ENCODE measurements at places on chromosomes 6 and 20.

GRCh38 chr6:19979059-19979458, 141.9 kb downstream of the ID4 start:
- no peak for DNase-seq

DNA sequence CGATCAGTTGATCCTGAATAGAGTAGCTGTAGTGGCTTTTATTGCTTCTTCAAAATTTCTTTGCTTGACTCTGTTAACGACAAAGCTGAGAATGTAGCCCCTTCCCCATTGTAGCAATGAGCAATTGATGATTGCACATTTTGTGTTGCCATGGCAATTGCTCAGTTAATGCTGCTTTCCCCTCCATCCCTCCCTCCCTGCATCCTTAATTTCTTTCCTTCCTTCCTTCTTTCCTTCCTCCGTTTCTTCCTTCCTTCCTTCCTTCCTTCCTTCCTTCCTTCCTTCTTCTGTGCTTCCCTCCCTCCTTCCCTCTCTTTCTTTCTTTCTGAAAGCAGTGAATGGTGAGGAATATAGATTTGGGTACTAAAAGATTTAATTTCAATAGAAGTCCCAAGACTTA, 557.3 kb upstream of the MAP3K7 start:
- DNase-seq: no peak

- no peak for DNase-seq
Observed at GRCh38 chr6:117494283-117494682, 11.8 kb downstream of the DCBLD1 start.

GRCh38 chr20:53899351-53900167, 170.8 kb downstream of the BCAS1 start:
- DNase-seq: no peak

DNA sequence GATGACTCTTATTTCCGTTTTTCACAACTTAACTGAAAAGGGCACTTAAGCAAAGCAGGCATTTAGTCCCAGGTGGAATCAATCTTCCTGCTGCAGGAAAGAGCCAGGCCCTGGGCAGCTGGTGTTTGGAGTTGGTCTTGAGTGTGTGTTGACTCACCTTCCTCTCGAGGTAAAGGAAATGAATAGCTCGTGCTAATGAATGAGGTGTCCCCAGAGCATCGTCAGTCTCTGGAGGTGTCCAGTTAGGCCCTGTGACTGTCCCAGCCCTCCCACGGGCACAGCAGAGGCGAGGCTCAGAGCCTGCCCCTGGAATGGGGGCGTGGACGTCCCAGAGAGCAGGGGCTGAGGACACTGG, 277.7 kb downstream of the NRN1 start:
- DNase-seq: no peak

- DNase-seq: no peak
Observed at GRCh38 chr6:13178107-13178506, 150.2 kb downstream of the TBC1D7 start.

DNA sequence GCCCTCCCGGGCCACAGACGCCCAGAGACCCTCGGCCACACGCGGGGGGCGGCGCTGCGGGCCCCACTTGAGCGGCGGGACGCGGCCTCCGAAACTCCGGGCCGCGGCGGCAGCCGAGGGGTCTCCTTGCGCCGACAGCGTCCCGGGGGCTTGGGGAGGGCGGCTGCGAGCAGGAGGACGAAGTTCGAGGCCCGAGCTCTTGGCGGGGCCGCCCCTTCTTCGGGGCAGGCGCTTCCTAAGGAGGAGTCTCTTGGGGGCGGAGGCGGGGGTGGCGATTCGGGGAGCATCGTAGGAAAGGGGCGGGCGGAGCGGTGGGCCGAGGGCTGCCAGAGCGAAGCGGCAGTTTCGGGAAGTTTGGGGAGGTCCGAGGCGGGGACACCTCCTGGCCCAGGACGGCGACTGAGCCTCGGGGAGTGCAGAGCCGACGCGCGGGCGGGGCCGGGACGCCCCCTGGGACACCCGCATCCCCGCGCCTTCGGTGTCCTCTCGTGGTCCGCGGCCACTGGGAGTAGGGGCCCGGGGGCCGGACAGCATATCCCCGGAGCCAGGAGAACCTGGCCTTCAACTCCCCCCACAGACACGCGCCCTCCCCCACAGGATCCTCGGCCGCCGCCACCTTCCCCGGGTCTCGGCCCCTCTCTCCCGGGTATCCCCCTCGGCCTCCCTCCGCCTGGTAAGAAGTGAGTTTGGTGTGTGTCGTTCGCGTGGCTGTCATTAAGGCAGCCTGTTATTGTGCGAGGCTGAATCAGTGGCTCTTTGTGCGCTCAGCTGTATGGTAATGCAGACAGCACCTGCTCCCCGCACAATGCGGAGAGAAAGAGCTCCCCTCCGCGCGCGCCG, 613 bp upstream of the DLL1 start:
- DNase-seq: peak; percentile 88

DNA sequence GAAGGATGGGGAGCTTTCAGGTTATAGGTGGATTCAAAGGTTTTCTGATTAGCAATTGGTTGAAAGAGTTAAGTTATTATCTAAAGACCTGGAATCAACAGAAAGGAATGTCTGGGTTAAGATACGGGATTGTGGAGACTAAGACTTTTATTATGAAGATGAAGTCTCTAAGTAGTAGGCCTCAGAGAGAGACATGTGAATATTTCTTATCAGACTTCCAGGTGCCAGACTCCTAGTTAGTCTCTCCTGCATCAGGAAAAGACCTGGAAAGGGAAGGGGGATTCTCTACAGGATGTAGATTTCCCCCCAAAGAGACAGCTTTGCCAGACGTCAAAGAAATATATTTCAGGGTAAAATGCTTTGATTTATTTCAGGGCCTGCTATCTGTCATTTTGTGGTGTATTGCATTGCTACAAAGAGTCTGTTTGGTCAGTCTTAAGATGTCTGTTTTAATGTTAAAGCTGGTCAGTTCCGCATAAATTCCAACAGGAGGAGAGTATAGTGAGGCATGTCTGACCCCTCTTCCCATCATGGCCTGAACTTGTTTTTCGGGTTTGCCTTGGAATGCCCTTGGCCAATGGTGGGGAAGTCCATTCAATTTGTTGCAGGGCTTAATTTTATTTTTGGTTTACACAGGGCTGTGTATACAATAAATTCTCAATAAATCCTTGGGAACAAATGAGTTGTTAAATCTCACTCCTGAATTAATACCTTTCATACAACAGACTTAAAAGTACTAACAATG, 103.4 kb upstream of the RALGAPA2 start:
- DNase-seq: no peak

DNA sequence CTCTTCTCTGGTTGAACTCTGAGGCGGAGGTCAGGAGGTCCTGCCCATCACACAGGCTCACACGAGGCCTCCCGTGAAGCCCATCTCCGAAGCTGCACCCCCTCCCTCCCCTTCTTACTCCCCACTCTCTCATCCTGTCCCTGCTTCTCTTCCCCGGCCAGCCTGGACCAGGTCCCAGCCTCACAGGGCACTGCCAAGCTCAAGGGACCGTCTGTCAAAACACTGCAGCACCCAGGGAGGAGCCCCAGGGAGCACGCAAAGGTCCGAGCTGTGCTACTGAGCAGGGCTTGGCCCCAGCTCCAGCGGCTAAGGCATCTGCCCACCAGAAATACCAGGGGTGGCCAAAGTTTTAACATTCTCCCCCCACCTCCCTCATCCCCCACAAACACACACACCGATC, 70.0 kb downstream of the PSMG4 start:
- no peak for DNase-seq

GRCh38 chr6:122077603-122078002, 321.8 kb upstream of the HSF2 start:
- DNase-seq: no peak

DNA sequence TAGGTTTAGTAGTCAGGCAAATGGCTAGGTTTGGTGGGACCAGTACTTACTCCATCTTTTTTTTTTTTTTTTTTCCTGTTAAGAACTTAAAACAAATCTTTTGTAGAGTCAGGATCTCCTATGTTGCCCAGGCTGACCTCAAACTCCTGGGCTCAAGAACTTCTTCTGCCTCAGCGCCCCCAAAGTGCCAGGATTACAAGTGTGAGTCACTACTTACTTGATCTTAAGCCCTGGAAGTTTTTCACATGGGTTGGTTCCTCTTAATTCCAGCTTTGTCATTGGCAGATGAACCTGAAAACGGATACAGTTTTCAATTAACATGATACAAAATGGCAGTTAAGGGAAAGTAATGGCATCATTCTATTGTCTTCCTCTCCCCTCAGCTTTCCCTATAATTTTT, 179.4 kb upstream of the JAG1 start:
- no peak for DNase-seq

- no peak for DNase-seq
Observed at GRCh38 chr6:163877877-163878639, 463.5 kb downstream of the QKI start.

GRCh38 chr20:48706116-48706656, 121.6 kb downstream of the PREX1 start:
- no peak for DNase-seq

- no peak for DNase-seq
Observed at GRCh38 chr6:123417535-123417934, 219.2 kb downstream of the TRDN start.

- DNase-seq: no peak
Observed at GRCh38 chr6:19175023-19175422, 662.1 kb upstream of the ID4 start.

- peak; percentile 83 for DNase-seq
Observed at GRCh38 chr6:33375143-33375671, 16.4 kb upstream of the KIFC1 start.

GRCh38 chr6:70409216-70409615, 4.1 kb upstream of the FAM135A start:
- no peak for DNase-seq

DNA sequence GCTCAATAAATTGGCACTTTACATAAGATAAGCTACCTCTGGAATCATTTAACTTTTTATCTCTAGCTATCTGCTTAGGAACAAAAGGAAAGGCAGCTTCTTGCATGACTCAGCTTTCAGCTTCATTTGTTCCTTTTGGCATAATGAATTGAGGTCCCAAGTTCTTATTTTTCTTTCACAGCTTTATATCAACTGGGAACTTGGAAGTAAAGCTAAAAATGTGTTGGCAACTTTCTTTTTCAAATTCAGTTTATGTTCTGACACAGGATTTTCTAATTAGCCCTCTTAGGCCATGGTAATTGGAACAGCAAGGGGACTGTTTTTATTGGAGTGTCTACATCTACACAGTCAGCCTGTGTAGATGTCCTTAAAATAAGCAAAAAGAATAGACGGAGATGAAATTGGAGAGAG, 55.2 kb upstream of the MRAP2 start:
- DNase-seq: no peak

GRCh38 chr20:35618263-35619131, 2.9 kb downstream of the SPAG4 start:
- DNase-seq: no peak

- no peak for DNase-seq
Observed at GRCh38 chr20:15485519-15485918, 1087.7 kb downstream of the KIF16B start.

DNA sequence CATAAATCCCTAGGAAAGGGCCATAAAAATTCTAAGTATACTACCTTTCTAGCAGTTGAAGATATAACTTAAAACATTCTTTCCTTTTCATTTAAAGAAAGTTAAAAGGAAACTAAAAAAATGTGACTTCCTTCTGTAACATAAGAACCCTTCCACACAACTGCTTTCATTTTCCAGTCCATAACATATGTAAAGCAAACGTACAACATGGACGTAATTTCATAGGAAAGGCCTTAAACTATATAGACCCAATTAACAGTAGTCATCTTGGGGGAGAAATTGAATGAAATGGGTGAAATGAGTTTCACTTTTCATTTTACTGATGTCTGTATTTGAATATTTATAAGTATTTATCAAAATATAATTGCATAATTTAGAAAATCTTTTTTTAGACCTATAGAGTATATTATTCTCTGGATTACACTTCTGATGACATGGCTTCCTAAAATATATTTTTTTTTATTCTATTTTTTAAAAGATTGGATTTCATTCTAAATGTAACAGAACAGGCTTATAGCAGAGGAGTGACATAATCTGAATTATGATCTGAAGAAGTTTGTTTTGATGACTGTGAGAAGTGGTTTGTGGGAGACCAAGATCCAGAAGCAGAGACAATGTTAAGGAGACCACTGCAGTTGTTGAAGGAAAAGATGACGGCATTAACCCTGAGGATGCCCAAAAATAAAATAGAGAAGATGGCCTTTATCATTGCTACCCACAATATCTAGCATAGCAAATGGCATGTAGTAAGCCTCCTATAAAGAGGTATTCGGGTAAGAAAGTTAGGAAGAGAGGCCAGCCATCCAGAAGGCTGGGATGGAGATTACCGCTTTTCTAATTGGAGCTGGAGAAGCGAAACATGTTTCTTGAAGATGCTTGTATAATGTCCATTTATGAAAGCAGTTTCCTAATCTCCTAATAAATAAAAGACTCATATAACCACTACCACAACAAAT, 260.4 kb downstream of the PTPRK start:
- DNase-seq: no peak

- DNase-seq: no peak
Observed at GRCh38 chr6:113671421-113671820, 185.7 kb upstream of the MARCKS start.

- DNase-seq: no peak
Observed at GRCh38 chr20:25452333-25452732, 44.9 kb downstream of the GINS1 start.

DNA sequence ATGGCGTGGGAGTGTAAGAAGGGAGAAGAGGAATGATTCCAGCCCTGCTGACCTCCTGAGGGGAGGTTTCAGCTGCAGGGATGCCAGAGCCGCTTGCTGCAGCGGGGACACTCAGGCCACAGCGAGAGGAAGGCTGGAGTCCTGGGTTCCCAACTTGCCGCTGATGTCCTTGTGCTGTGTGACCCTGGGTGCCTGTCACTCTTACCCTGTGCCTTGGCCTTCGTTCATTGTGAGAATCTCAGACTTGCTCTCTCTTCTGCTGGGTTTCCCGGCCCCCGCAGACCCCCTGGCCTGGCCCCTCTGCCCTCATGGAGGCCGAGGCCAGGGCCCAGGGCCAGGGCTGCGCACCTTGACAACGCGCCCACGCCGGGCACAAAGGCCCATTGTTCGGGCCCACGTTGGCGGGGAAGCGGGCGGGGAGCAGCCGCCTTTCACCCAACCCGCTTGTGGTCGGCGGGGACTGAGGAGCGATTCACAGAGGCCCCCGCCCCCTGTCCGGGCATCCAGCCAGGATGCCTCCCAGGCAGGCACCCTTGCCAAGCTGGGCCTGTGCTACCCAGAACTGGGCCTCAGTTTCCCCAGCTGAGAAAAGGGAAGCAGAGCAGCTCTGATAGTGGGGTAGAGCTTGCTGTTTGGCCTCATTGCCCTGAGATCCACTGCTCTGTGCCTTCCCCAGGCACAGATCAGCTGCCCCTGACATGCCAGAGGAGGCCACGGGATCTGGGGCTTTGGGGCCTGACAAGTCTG, 52.4 kb downstream of the CEBPB start:
- no peak for DNase-seq

GRCh38 chr20:24786111-24786495, 163.0 kb upstream of the CST7 start:
- DNase-seq: no peak

GRCh38 chr6:169964486-169965180, 213.2 kb downstream of the ERMARD start:
- no peak for DNase-seq

- DNase-seq: no peak
Observed at GRCh38 chr20:32909451-32909850, 50.7 kb downstream of the EFCAB8 start.

Data from left cardiac atrium (tissue), 4 donors.